ENCODE measurements at places on chromosomes 3 and 15.

- no peak for DNase-seq
Measured at GRCh38 chr3:194587438-194587931, 45.7 kb downstream of the TMEM44 start.

DNA sequence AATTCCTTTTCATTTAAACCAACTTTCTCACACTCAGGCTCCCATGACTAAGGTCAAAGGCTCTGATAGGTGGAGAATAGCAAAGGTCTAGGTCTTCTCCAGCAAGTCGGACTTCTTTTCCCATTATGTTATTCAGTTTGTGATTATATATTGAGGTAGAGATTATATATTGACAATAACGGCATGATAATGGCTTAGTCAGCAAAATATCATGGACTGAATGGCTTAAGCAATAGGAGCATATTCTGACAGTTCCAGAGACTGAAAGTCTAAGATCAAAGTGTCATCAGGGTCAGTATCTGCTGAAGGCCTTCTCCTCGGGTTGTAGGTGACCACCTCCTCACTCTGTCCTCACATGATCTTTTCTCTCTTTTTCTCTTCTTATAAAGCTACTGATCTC, 1251.4 kb downstream of the ROBO1 start:
- DNase-seq: no peak

GRCh38 chr3:52481819-52482521, 13.2 kb upstream of the STAB1 start:
- DNase-seq: no peak

- DNase-seq: no peak
Measured at GRCh38 chr3:197828-198491, 1.4 kb downstream of the CHL1 start.

- no peak for DNase-seq
Measured at GRCh38 chr3:46646700-46647099, 34.4 kb downstream of the FAM240A start.

DNA sequence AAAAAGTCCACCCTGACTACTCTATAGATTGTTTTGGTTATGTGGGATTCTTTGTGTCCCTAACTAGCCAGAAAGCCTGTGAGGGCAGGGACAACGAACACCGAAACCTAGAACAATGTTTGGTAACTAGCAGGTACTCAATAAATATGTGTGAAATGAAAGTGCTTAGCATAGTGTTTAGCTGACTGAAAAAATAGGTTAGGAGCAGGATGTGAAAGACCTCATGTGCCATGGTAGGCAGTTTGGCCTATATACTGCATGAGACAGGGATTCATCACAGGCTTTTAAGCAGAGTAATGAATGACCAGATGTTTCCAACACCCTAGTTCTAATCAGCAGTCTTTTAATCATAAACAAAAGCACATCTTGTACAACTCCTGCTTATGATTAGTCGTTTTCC, 64.2 kb downstream of the MYO5A start:
- DNase-seq: no peak

DNA sequence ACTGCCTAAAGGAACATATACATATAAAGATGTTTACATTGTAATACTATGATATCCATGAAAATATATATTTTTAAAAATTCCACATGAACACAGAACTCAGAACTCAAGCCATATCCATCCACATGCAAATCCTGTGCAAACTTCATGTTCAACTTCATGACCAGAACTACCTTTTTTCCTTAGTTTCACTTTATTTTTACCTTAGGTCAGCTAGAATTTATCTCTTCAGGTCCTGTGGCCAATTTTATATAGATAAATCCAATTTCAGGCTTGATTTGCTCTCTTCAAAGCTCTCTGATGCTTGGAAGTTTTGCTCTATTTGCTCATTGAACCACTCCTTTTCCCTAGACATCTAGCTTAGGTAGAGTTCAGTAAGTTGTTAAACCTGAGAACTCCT, 38.8 kb downstream of the ZPLD1 start:
- DNase-seq: no peak

- DNase-seq: no peak
Measured at GRCh38 chr3:191244242-191244867, 45.3 kb downstream of the OSTN start.

GRCh38 chr3:171157286-171157685, 130.8 kb upstream of the SLC2A2 start:
- DNase-seq: no peak

DNA sequence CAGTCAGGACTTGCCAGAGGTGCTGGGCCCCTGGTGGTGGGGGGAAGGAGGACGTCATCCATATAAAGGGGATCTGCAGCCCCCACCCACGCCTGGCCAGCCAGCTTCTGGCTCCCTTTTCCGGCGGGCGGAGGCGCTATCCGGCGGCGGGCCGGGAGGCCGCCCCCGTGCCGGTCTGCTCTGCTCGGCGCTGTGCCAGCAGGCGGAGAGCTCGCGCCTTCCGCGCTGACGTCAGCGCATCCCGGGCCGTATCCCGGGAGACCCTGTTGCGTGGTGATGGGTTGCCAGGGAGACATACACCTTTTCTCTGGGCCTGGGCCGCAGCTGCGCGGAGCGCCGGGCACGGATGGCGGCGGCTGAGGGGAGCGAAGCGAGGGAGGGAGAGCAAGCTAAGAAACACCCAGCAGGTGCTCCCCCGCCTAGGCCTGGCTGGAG, 1.1 kb downstream of the FAM131A start:
- DNase-seq: peak; percentile 82

- no peak for DNase-seq
Measured at GRCh38 chr3:184716622-184717398, 4.9 kb upstream of the MAGEF1 start.

DNA sequence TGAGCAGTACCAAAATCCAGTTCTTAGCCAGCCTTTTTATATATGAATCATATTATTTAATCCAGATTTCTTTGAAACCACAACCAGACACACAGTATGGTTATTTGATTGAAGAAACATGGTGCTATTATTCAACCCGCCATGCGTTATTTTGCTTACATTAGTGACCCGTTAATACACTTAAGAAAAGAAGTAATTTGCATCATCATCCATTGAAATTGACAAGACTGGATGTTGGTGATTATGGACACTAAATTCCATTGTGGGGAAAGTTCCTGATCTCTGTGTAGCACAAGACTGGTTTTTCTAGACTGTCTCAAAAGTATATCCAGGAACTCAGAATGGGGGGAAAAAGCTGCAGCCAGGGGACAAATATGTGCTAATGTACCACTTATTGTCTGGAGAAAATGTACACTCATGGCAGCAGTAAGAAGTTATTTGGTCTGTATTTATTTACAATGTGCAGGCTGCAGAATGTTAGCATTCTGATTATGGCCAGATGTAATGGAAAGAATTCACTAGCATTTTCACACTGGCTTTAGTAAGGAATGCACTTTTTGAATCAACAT, 80.3 kb downstream of the FILIP1L start:
- DNase-seq: no peak

- peak; percentile 17 for DNase-seq
Measured at GRCh38 chr3:170768334-170768801, 101.6 kb downstream of the RPL22L1 start.

GRCh38 chr3:51311055-51311454, 74.0 kb upstream of the MANF start:
- no peak for DNase-seq

GRCh38 chr3:186210852-186211500, 102.1 kb upstream of the ETV5 start:
- no peak for DNase-seq

- DNase-seq: no peak
Measured at GRCh38 chr3:186166036-186166435, 57.1 kb upstream of the ETV5 start.

GRCh38 chr3:105144837-105145236, 221.9 kb upstream of the ALCAM start:
- DNase-seq: no peak

- no peak for DNase-seq
Measured at GRCh38 chr15:69104050-69104750, 56.2 kb upstream of the GLCE start.

DNA sequence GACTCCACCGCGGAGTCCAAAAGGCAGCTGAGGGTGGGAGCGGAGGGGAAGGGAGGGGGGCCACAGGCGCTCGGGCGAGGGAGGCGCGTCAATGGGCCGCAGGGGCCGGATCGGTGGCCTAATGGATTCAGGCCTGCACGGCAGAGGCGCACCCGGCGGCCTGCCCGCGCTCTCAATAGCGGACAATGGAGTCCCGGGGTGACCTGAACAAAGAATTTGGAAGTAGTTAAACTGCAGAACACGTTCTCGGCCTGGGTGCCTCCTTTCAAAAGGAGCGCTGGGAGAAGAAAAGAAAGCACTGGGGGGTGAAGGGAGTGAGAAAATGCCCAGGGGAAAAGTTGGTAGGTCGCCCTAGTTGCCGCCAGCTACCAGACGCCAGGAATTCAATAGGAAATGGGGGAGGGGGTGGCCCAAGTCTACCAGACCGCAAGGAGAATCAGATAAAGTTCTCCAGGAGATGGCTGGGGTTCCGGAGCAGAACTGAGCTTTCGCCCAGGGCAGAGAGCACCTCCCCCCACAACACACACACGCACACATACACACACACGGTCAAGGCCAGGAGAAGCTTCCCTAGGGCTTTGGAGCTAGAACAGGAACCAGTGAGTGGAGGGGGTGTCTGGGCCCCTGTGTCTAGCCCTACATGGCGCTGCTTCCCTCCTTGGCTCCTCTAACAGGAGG, 25.8 kb upstream of the POLG start:
- no peak for DNase-seq

DNA sequence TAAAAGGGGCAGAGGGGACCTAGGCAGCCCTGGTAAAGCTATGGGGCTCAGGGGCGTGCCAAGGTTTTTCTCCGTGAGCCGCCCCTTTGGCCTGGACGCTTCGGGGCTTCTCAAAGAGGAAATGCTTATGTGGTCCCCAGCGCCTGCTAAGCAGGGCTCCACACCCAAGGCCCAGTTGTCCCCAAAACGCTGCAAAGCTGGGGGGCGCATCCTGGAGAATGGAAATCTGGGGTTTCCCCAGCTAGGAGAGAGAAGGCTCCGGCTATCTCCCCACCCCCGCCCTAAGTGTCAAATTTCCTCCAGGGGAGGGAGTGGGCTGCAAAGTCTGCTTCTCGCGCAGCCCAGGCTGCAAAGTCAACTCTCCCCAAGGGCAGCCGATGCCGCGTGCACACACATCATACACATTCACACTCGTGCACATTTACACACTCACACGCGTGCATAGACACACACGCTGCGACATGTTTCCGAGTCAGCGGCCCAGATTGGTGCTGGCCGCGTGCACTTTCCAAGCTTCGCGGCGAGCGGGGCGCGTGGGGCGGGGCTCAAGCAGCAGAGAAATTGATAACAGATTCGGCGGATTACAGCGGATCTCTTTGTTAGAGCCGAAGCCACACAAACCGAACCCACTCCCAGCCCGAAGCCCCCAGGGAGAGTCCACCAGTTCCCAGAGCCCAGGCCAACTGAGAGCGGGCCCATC, 4.5 kb downstream of the WNT5A start:
- DNase-seq: no peak

DNA sequence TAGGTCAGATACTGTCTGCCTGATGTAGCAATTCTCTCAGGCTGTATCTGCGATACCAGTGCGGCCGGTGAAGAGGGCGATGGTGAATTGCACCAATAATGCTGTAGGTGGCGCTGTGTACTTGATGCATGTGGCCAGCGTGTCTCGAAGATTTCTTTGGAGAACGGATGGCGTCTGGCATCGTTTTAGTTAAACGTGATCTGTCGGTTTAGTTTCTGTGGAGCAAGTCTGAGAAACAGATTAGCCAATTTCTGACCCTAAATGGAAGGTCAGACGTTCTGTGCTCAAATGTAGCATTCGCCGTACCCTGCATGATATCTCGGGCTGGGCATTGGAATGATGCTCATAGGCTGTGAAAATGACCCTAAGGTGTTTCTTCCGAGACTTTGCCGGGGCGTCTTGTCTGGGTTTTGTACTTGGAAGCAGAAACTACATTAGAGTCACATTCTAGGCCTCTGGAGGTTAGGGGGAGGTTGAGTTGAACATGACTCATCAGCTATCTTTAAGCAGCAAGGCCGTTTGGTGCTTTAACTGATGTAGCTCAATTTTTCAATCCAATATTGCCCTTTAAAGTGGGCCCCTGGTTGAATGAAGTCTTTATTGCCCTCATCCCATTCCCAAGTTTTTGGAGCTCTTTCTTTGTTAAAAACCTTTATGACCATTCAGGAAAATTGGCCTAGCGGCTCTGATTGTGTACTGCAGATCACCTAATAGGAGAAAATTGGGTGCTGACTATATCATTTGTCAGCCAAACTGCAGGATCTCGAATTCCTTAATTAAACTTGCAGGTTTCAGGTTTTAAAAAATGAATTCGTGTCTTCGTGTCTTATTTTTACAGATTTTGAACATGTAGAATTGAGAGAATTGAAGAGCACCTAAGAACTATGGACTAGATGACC, 80.0 kb downstream of the SQOR start:
- peak; percentile 52 for DNase-seq

DNA sequence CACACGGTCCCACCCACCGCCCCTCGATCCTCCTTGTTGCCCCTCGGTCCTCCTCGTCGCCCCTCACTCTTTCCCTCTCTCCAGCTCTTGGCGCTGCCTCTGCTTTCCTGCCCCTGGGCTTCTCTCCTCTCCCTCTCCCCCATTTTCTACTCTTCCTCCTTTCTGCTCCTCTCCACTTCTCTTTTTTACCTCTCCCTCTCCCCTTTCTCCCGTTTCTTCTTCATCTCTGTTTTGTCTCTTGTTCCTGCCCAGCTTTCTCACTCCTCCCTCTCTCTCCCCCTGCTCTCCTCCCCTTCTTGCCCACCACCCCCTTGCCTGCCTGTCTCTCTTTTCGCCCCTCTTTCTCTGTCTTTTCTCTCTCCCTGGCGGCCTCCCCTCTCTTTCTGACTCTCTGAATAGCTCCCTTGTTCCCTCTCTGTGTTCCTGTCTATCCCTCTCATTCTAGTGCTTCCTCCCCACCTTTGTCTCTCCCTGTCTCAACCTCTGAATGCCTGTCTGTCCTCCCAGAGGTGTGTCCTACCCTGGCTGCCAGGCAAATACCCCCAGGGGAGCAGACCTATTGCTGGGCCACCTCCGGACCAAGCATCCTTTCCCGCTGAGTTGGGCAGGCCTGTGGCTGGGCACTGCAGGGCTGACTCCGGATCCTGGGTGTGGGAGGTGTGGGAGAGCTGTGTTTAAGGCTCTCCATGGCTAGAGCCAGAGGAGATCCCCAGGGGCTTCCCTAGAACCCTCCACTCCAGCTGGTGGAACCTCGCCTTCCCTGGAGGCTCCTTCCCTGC, 41.0 kb downstream of the EPHB3 start:
- DNase-seq: no peak

All from mucosa of gallbladder (tissue), 1 donor.